CD4-positive, alpha-beta T cell treated with Interleukin-6 at 100 ng/mL for 8 hours (primary cell): ENCODE measurements at places on chromosomes 11 and 22.
A peak's percentile ranks its signal among the peaks of the same experiment; 100 is the strongest.

DNA sequence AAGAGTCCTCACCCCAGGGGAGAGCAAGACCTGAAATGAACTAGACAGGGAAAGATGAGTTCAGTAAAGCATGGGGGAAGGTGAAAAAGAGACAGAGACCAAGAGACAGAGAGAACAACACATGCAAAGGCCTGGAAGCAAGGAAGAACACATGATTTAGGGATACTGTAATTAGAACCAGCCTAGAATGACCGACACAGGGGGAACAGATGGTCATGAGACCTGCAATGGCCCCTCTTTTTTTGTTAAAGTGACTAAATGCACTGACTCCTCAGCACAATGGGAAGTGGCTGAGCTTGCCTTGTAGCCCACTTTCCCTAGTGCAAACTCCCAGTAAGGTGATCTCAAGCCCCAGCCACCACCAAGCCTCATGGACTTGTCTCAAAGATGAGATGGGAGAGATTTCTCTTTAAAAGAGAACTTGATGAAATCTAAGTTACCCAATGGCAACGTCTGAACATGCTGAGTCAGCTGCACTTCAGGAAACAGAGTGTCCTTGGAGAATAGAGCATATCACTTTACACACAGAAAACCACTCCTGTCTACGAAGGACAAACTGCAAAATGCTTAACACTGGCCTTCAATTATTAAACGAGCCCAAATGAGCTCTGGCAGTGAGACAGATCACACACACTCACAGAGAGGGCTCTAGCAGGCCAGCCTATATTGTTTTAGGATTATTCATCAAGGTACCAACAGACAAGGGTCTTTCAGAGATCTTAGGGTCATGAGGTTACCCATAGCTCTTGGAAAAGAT lies 91.0 kb downstream of the SERGEF start:
- DNase-seq: no peak

DNA sequence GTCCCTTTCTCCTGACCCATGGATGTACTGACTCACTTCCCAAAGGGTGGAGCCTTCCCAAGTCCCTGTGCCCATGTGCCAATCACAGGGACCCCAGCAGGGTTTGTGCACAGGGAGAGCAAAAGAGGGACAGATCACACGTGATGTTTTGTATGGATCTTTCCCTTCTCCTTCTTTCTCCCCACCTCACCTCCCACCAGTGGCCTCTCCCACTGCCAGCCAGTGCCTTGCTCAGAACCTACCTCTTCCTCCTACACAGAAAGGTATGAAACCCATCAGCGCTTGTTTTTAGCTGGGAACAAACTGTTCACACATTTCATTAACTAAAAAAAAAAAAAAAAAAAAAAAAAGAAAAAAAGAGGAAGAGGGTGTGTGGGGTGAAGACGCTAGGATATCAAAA lies 112.9 kb downstream of the DSCAML1 start:
- DNase-seq: no peak

GRCh38 chr22:46652847-46653331 lies 32.7 kb downstream of the GRAMD4 start:
- no peak for DNase-seq

GRCh38 chr22:44671742-44672141 lies 30.3 kb upstream of the PRR5 start:
- DNase-seq: no peak

DNA sequence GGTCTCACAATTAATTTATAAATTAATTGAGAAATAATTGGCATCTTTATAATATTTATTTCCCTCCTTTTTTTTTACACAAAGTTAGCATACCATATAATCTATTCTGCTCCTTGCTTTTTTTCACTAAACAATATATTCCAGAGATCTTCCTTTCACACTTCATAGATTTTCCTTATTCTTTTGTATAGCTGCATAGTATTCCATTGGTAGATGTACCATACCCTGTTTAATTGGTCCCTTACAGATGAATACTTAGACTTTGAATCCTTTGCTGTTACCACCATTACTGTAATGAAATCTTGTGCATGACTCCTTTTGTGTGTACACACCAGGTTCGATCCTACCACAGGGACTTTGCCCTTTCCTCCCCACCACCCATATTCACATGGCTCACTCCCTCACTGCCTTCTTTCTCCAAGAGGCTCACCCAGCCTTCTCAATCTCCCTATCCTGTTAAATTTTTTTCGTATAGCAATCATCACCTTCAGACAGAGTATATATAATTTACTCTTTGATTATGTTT lies 48.9 kb downstream of the RBX1 start:
- DNase-seq: no peak

- DNase-seq: no peak
Observed at GRCh38 chr11:77968337-77968736, 26.1 kb downstream of the INTS4 start.

- DNase-seq: no peak
Observed at GRCh38 chr22:36147196-36147791, 13.3 kb downstream of the APOL3 start.

DNA sequence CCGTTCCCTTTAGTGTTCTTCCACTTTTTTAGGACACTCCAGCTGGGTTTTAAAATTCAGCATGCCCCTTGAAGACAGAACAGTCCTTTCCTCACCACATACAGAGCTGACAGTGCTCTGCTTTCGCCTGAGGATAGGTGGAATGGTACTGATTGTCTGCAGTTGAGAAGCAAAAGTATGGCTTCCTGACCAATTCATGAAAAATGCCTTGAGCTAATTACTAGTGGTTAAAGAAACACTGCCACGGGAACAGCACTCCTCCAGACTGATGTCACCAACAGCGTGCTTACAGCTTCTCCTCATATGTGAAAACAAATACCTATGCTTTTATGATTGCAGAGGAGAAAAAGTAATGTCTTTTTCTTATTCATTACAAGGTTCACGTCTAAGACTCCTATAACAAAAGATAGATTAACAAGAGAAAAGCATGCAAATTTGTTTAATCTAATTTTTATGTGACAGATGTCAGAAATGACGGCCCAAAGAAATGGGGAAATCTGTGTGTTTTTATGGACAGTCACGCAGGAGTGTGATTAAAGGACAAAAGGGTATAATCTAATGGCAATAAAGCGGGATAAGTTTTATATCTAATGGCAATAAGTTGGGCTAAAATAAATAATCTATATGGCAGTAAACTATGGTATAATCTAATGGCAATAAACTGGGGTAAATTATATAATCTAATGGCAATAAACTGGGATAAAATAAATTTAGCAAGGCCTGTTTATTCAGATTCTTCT lies 123.4 kb upstream of the ARHGAP42 start:
- DNase-seq: no peak

- no peak for DNase-seq
Observed at GRCh38 chr11:95739108-95739938, 50.3 kb downstream of the FAM76B start.

- no peak for DNase-seq
Observed at GRCh38 chr11:91295591-91295990, 929.0 kb upstream of the FAT3 start.

DNA sequence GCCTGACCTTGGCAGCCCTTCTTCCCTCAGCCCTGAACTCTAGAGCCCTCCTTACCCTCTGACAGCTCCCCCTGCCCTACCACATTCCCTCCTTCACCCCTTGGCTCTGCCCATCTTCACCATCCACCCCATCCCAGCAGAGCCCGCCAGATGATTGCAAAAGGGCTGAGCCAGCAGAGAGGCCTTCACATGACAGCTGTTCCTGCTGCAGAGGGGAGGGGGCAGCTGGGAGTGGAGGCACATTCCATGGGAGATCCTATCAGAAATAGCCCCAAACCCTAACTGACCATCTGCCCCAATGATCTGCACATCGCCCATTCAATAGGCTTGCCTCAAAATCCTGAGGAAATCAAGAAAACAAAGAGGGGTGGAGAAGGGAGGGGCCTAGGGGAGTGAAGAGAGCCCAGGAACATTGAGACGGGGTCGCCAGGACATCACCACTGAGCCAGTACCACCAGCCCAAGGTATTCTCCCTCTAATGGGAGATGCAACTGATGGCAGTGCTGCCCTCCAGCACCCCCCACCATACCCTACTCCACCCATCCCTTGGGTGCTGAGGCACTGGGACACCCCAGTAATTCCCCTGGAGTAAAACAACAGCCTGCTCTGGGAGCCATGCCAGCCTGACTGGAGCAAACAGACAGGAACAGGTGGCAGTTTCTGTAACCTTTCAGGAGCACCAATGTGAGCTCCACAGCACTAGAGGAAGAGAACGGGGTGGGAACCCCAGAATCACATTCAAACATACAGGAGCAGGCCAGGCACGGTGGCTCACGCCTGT lies 8.0 kb upstream of the AHNAK start:
- DNase-seq: no peak

- no peak for DNase-seq
Observed at GRCh38 chr11:198236-198806, 5.4 kb downstream of the SCGB1C1 start.

- no peak for DNase-seq
Observed at GRCh38 chr11:116950210-116950609, 112.8 kb upstream of the APOA1 start.

GRCh38 chr11:69984457-69985261 lies 93.5 kb upstream of the ANO1 start:
- no peak for DNase-seq

GRCh38 chr11:131945706-131946105 lies 575.3 kb downstream of the NTM start:
- no peak for DNase-seq

GRCh38 chr11:108875134-108875533 lies 210.3 kb downstream of the DDX10 start:
- no peak for DNase-seq

DNA sequence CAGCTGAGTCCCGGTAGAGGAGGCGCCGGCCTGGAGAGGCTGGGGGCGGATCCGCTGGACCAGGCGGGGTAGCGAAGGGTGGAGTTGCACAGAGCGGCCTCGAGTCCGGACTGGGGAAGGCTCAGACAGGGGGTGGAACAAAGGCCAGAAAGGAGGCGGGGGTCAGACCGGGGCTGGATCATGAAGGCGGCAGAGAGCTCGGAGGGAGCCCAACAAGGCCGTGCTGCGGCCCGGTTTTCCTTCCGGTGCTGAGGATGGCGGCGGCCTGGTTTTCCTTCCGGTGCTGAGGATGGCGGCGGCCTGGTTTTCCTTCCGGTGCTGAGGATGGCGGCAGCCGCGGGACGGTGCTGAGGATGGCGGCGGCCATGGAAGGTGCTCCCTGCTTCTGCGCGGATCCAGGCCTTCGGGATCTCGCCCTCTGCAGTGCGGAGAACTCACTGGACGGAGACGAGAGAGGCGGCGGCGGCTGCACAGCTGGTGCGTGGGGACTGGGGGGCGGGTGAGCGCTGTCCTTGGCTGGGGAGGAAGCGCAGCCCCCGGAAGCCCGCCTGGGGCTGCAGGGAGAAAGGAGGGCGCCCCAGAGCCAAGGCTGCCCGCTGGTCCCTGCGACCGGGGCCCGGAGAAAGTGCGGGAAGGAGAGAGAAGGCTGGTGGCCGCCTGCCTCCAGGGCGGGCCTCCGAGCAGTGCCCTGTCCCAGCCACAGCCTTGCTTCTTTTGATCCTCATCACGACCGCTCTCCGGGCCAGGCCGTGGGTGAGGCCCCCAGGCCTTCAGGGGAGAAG lies 350.4 kb upstream of the B3GAT1 start:
- DNase-seq: no peak

GRCh38 chr11:101803651-101804050 lies 111.2 kb upstream of the CEP126 start:
- no peak for DNase-seq

DNA sequence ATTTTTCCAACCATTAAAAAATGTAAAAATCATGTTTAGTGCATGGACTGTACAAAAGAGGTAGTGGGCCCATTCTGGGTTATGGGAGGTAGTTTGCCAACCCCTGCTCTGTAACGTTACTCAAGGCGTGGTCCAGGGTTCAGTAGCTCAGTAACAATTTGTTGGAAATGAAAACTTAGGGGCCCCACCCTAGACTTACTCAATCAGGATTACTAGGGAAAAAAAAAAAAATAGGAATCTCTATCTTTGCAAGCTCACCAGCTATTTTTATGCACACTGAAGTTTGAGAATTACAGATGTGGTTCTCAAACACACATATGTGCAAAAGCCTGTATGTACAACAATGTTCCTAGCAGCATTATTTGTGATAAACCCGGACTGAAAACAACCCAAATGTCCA lies 17.3 kb upstream of the LMO2 start:
- DNase-seq: no peak

- no peak for DNase-seq
Observed at GRCh38 chr11:30990625-30991296, 378.8 kb downstream of the DCDC1 start.

DNA sequence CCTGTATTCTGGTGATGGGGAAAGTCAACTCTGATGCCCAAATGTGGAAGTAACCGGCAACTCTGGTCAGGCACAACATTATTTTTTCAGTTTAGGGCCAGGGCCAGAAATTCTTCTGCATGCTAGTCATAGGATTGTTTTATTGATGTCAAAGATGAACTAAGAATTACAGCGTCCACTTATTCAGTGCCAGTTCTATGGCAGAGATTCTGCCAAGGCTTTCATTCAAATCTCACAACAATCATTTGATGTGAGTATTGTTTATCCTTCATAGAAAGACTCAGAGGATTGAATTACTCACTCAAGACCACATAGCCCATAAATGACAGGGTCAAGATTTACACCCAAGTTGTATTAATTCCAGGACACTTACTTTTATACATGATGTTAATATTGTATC lies 87.7 kb downstream of the TMPRSS5 start:
- DNase-seq: no peak

- DNase-seq: no peak
Observed at GRCh38 chr22:37618674-37619073, 10.0 kb downstream of the GGA1 start.

- DNase-seq: no peak
Observed at GRCh38 chr11:35917676-35918075, 26.2 kb upstream of the LDLRAD3 start.

DNA sequence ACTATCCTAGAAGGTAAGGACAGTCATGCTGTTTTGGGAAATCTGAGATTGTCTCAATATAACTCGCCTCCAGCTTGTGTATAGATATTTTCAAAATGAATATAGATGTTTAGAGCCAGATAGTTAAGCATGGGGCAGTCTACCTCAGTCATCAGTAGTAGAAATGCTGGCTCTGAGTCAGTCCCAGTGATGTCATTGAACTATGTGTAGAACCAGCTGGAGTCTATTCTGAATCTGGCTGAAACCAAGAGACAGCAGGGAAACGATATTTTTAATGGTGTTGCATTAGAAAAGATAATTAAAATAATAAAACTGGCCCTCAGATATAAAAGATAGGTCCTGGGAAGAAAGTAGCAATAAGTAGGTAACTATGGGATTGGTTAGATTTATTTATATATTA lies 25.9 kb downstream of the PIWIL4 start:
- DNase-seq: no peak

- peak; percentile 77 for DNase-seq
Observed at GRCh38 chr22:42553475-42554361, at the start of gene SERHL2. Gene SERHL2, plus strand, starts transcription at chr22:42553956. Its CDS starts 65 bp downstream, at chr22:42554021.

- no peak for DNase-seq
Observed at GRCh38 chr11:70322666-70323065, 52.2 kb downstream of the PPFIA1 start.

GRCh38 chr22:43506487-43506886 lies 94.7 kb downstream of the MPPED1 start:
- no peak for DNase-seq
